ENCODE measurements at places on chromosomes 3 and 15.

- no peaks in the 10 kb centered on the region for H3K4me1 ChIP-seq
- H3K27me3 ChIP-seq: no peaks in the 10 kb centered on the region
- DNase-seq: peak; percentile 67
- no peak overlapping the region for H3K27ac ChIP-seq
Observed at GRCh38 chr15:74053941-74054529, 28.3 kb downstream of the GOLGA6A start.

DNA sequence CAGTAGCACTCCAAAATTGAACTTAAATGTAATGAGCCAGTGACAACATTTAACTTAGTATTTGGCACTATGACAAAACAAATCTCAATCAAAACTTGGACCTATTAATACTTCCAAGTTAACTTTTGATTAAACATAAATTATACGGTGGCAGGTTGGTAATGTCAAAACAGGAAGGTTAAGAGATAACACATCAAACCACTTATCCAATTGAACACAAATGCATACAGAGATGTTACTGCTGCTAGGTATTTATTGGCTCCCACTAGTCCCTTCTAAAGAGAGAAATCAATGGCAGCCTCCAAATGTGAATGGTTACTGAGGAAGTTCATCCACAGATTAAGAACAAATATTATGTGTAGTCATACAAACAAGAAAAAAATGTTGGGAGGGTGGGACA lies 1.8 kb downstream of the GSK3B start:
- no peaks in the 10 kb centered on the region for H3K36me3 ChIP-seq
- H3K27me3 ChIP-seq: no peaks in the 10 kb centered on the region
- H3K27ac ChIP-seq: no peak overlapping the region

GRCh38 chr3:111650378-111651275 lies 55.5 kb upstream of the ZBED2 start:
- H3K4me1 ChIP-seq: 0 out of 2 replicates have a peak, but pooled peaks cover 10% of the 10 kb centered on the region
- no peak for DNase-seq
- no peak overlapping the region for H3K27ac ChIP-seq
- no peak overlapping the region for H3K4me3 ChIP-seq

- H3K27ac ChIP-seq: no peak overlapping the region
- no peaks in the 10 kb centered on the region for H3K27me3 ChIP-seq
- H3K4me1 ChIP-seq: peaks cover 8% of the 10 kb centered on the region
- no peak for DNase-seq
- no peaks in the 10 kb centered on the region for H3K36me3 ChIP-seq
Observed at GRCh38 chr3:105837143-105837740, 31.6 kb downstream of the CBLB start.

DNA sequence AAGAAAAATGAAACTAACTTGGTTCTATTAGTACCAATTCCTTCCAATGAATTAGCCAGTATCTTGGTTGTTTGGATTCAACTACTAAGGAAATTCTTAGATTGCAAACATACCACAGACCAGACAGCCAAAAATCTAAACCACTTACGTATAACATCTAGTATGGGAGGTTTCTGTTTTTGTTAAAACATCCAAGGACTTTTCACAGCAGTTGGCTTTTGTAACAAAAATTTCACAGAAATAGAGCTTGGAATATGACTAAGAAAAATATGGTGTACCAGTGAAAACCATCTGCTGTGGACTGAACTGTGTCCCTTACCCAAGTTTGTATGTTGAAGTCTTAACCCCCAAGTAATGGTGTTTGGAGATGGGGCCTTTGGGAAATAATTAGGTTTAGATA lies 199.2 kb downstream of the OTOL1 start:
- no peaks in the 10 kb centered on the region for H3K4me1 ChIP-seq
- H3K27me3 ChIP-seq: no peaks in the 10 kb centered on the region
- no peak overlapping the region for H3K27ac ChIP-seq
- no peaks in the 10 kb centered on the region for H3K36me3 ChIP-seq
- DNase-seq: no peak

- DNase-seq: no peak
- no peak overlapping the region for H3K4me3 ChIP-seq
- no peak overlapping the region for H3K27ac ChIP-seq
- H3K4me1 ChIP-seq: no peaks in the 10 kb centered on the region
- H3K36me3 ChIP-seq: no peaks in the 10 kb centered on the region
Observed at GRCh38 chr15:51642696-51643095, 20.1 kb upstream of the DMXL2 start.

GRCh38 chr15:42048821-42049200 lies 28.0 kb upstream of the PLA2G4E start:
- H3K4me1 ChIP-seq: peaks cover 53% of the 10 kb centered on the region
- no peak overlapping the region for H3K4me3 ChIP-seq
- H3K36me3 ChIP-seq: no peaks in the 10 kb centered on the region
- H3K27me3 ChIP-seq: no peaks in the 10 kb centered on the region
- peak overlapping the region; percentile 66 for H3K27ac ChIP-seq

GRCh38 chr15:91146728-91147127 lies 46.7 kb downstream of the SV2B start:
- H3K4me3 ChIP-seq: no peak overlapping the region
- H3K27me3 ChIP-seq: no peaks in the 10 kb centered on the region
- H3K4me1 ChIP-seq: no peaks in the 10 kb centered on the region
